Left colon (tissue), 2 donors: ENCODE measurements at places on chromosomes 2 and 18.

GRCh38 chr2:106085181-106085940, 108.7 kb downstream of the UXS1 start:
- DNase-seq: peak; percentile 61

- DNase-seq: no peak
These were observed 86.8 kb upstream of the IL1R2 start for GRCh38 chr2:101904916-101905315.

DNA sequence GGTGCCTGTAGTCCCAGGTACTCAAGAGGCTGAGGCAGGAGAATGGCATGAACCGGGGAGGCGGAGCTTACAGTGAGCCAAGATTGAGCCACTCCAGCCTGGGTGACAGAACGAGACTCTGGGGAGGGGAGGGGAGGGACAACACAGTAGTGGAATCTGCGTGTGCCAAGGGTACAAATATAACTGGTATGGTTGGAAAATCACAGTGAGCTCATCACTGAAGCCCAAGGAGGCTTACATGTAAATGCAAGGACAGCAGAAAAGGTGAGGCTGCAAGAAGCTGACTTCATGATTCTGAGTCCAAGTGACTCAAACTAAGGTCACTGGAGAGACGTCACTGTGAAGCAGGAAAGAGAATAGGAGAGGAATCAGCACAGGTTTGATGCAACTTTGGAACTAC, 9.2 kb downstream of the SEPTIN10 start:
- DNase-seq: no peak

GRCh38 chr2:115183144-115183543, 740.7 kb downstream of the DPP10 start:
- no peak for DNase-seq

DNA sequence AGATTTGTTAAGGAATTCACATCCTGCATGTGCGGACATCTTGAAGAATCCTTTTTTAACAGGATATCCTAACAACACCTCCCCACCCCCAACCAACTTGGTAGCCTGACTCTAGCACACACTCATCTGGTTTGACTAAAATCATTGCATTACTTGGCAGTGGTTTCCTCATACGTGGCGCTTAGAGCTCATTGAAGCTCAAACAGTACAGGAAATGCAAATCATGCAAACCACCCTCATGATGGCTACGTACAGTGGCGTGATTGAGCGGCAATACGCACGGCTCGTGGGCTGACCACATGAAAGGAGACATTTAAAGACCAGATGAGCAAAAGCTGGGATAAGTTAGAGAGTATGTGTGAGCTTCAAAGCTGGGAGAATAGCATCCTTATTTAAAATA, 336.2 kb downstream of the ZEB2 start:
- peak; percentile 22 for DNase-seq

DNA sequence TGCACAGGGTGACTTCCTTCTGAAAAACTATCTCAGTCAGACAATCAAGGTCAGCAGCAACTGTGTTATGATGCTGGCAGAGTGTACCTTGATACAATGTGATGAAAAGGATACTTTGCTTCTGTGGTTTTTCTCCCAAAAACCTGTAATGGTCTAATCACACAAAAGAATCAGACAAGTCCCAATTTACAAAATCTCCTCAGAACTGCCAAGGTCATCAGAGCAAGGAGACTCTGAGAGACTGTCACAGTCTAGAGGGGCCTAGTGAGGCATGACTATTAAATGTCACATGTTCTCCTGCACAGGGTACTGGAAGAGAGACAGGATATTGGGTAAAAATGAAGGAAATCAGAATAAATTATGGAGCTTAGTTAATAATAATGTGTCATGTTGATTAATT, 185.4 kb downstream of the ST6GAL2 start:
- no peak for DNase-seq

DNA sequence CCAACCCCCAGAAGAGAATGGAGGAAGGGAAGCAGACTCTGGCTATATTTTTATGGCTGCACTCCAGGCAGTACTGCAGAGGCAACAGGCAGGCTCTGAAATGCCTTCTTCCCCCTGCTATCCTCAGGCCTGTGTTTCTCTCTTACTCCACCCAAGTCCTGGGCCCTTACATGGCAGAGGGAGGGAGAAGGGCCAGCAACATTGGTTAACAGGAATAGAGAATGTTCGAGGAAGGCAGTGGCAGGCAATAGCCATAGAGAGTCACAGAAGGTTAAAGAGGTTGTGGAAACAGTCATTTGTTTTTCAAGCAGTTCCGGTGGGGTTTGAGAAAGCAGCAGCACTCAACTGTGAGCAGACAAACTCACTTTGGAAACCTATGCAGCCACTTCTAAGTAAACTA, 15.1 kb upstream of the DARS1 start:
- no peak for DNase-seq

- no peak for DNase-seq
These were observed 5.5 kb upstream of the RNF144A start for GRCh38 chr2:6911721-6912120.

- DNase-seq: no peak
These were observed 24.0 kb downstream of the ARMC9 start for GRCh38 chr2:231222318-231223000.

DNA sequence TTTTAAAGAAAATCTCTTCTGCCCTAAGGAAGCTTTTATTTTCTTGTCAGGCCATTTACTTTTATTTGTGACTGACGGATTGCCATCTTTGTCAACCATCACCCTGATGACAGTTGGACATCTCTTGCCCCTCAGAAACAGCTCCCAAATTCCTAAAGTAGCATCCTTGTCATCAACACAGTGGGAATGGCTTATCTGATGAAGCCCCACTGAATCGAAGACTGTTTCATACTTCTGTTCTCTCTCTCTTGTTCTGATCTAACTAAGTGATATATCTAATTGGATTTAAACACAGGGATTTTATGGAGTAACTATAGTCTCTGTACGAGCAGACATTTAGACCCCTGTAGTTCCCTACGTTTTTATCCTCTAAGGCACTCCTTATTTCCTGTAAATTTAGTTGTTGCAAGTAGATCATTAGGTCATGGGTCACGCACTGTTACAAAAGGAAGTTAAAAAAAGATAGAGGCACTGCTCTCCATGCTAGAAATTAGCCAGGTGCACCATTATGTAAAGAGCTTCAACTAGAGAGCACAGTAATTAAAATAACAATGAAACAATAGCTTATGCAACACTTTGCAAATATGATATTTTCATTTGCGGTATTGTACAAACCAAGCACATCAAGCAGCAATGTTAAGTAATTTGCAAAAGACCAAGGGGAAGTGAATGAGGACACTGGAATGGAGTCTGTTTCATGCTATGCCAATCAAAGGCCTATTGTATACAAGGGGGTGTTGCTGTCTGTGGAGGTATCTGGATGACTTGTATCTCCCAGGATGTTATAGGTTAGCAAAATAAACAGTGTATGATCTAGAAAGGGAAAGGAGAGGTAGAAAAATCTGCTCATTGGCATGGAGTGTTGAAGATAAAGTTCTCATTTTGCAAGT, 284.7 kb downstream of the LRRTM1 start:
- no peak for DNase-seq

- no peak for DNase-seq
These were observed 655.0 kb downstream of the LRP1B start for GRCh38 chr2:141475801-141476200.

GRCh38 chr18:72372076-72372475, 172.1 kb downstream of the CBLN2 start:
- DNase-seq: no peak

GRCh38 chr2:12284037-12284436, 432.7 kb upstream of the TRIB2 start:
- DNase-seq: no peak

GRCh38 chr2:181466661-181467576, 9.7 kb downstream of the ITGA4 start:
- peak; percentile 40 for DNase-seq

- no peak for DNase-seq
These were observed 655.5 kb downstream of the DCDC2C start for GRCh38 chr2:4358837-4359236.

DNA sequence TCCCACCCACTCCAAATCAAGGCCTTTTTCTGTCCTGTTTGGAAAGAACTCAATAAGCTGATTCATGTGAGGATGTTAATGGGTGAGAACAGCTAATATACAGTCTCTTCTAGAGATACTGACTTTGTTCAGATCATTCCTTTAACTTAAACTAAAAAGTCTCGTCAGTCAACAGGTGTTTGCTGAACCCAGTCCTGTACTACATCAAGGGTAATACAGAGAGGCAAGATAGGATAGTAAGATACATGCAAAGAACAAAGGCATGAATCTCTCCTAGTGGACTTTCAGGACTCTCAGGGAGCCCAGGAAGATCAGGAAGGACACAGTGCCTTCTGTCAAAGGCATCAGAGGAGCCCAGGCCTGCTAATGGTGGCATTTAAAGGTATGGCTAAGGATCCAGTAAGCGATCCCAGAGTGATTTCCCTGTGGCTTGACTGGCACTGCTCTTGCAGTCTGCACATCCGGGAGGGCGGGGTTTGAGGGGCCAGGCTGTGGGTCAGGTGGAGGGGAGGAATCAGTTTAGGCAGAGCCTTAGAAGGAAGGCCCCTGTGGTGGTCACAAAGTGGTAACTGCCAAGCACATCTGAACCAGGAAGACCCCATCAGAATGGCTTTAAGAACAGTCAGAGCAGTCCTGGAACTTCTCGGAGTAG, 54.0 kb downstream of the EPAS1 start:
- no peak for DNase-seq

DNA sequence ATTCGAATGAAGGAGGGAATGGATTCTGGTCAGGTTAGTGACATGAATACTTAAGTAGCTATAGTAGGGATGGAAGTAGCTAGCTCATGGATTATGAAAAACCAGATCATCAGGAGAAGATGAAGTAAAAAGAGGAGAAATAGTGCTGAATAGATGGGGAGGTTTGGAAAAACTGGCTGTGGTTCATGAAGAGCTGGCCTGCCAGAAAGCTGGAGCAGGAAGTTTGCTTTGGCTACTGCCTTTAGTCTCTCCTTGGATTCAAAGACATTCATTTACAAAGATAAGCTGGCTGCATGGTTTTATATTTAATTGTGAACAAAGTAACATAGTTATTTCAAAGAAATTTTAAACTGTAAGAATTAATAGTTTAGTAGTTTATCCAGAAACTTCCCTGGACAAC, 567.0 kb downstream of the RIT2 start:
- DNase-seq: no peak

GRCh38 chr2:86143926-86144685, 38.1 kb downstream of the PTCD3 start:
- no peak for DNase-seq

- DNase-seq: no peak
These were observed 26.2 kb downstream of the STK39 start for GRCh38 chr2:168220965-168221819.

GRCh38 chr18:48627216-48627615, 88.4 kb downstream of the CTIF start:
- DNase-seq: no peak

DNA sequence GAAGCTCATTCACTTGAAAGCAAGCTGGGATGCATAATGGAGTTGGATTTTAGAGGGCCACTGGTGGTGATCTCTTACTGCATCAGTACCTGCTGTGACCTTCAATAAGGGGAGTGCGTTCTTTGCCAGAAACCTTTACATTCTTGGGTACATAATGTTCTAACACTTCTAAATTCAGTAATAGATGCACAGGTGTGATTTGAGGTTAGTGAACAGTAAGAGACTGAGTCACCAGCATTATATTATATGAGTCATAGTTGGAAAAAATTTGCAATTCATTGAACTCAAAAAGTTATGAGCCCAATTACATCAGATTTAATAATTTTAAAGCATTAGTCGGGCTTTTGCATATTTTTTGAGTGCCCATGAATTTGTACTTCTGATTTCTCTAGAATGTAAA, 803.3 kb downstream of the ADCYAP1 start:
- no peak for DNase-seq

DNA sequence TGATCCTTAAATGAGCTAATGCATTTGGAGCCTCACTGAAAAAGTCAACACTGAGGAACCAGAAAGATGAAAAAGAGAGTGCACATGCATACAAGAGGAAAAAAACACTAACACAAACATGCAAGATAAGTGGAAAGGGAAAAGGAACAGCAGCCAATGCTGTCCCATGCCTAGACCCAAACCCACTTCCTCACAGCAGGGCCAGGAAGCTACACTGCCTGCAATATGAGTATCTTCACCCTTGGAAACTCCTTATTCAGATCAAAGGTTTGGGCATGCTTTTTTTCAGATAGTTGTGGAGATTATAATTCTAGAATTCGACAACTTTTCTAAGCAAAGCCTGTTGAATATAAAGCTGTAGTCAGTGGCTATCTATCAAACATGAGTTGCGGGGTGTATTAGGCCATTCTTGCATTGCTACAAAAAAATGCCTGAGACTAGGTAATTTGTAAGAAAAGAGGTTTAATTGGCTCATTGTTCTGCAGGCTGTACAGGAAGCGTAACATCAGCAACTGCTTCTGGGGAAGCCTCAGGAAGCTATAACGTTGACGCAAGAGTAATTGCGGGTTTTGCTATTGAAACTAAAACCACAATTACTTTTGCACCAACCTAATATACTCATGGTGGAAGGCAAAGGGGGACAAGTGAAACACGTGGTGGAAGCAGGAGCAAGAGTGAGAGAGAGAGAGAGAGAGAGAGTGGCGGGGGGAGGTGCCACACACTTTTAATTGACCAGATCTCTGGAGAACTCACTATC, 138.2 kb downstream of the MBD2 start:
- DNase-seq: no peak

DNA sequence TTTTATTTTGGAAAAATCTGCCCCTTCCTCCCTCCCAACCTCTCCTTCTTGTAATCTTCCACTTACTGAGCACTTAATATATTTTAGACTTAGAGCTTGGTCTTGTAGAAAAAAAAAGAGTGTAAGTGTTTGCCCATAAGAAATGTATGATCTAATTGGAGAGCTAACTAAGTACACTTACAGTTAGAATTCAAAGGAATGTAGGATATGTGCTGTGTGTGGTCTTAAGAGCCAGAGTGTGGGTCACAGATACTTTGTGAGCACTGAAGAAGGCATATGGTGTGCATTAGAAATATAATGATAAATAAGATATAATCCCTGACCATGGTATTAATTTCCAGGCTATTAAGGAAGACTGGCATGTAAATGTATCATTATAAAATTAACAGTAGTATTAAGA, 91.8 kb upstream of the ZNF521 start:
- no peak for DNase-seq

DNA sequence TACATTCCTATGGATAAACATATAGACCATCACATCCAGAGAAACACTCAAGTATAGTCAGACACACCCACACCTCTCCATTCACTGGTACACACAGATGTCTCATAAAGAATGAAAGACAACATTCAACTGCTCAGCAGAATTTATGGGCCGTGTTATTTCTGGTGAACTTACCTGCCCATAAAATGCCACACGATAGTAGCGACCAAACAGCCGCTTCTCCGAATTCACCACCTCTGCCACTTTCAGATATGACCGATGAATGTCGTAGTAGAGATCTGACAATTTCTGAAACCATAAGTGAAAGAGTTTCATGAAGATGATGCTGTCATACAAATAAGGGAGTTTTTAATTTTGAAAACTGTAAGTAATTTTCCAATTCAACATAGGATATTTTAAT, 70.7 kb upstream of the CCDC195 start:
- no peak for DNase-seq

- peak; percentile 52 for DNase-seq
These were observed 53.4 kb upstream of the SCN1A start for GRCh38 chr2:166180951-166181812.

GRCh38 chr18:10213526-10213925, 240.9 kb upstream of the APCDD1 start:
- no peak for DNase-seq

- no peak for DNase-seq
These were observed 360.3 kb upstream of the SPHKAP start for GRCh38 chr2:228541789-228542188.

- no peak for DNase-seq
These were observed 83.1 kb downstream of the FAM210A start for GRCh38 chr18:13643261-13643751.

GRCh38 chr2:199160677-199161465, 296.9 kb downstream of the SATB2 start:
- no peak for DNase-seq
